Neural progenitor cell (in vitro differentiated cells): ENCODE measurements at places on chromosomes 1 and 21. TPM values are rescaled to one million over a fixed set of nuclear protein-coding genes. Genes with fewer than 3 reads are reported as not detected.

DNA sequence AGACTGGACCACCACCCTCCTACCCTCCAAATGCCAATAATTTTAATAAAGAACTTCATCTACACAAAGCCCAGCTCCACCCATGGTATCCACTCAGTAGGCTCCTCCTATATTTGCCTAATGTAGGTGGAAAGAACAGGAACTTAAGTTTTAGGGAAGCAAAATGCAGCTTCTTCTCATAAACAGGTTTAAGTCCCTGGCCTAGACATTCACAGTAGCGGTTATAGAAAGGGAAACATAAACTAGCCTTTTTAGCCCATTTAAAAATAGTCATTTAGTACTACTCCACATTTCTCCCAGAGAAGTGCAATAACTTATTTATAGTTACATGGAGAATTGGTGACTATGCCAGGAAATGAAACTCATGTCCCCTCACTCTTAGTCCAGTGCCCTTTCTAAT is 56.6 kb upstream of the CPLANE2 start:
- no peaks in the 10 kb centered on the region for H3K4me1 ChIP-seq
- no peaks in the 10 kb centered on the region for H3K36me3 ChIP-seq
- no peak overlapping the region for H3K4me3 ChIP-seq
- no peak overlapping the region for H3K27ac ChIP-seq

DNA sequence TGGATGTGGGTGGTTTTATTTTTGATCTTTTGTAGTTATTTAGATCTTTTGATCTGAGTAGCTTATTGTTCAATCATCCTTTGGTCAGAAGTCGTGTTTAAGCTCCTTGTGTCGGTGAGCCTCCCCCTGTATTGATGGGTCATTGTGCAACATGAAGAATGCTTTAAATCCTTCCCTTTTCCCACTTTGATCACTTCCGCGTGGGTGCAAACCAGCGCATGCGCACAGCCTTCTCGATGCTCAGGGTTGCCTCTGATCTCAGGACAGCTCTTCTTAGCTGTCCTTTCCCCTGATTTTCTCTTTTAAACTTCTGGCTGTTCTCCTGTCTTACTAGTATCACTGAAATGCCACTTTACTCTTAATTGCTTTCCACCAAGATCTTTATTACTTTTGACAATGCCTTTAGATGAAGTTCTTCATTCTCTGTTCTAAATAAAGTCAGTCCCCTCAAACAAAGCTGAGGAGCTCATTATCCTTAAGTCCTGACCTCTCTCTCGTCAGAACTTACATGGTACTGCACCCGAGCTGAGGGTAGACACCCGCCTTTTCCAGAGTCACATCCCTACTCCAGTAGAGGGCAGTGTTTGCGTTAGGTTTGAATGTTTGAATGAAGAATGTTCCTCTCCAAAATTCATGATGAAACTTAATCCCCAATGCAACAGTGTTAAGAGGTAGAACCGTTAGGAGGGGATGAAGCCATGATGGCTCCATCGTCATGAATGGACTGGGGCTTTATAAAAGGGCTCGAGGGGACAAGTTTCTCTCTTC is 547.9 kb upstream of the TMPRSS15 start:
- no peaks in the 10 kb centered on the region for H3K27me3 ChIP-seq
- H3K27ac ChIP-seq: no peak overlapping the region

DNA sequence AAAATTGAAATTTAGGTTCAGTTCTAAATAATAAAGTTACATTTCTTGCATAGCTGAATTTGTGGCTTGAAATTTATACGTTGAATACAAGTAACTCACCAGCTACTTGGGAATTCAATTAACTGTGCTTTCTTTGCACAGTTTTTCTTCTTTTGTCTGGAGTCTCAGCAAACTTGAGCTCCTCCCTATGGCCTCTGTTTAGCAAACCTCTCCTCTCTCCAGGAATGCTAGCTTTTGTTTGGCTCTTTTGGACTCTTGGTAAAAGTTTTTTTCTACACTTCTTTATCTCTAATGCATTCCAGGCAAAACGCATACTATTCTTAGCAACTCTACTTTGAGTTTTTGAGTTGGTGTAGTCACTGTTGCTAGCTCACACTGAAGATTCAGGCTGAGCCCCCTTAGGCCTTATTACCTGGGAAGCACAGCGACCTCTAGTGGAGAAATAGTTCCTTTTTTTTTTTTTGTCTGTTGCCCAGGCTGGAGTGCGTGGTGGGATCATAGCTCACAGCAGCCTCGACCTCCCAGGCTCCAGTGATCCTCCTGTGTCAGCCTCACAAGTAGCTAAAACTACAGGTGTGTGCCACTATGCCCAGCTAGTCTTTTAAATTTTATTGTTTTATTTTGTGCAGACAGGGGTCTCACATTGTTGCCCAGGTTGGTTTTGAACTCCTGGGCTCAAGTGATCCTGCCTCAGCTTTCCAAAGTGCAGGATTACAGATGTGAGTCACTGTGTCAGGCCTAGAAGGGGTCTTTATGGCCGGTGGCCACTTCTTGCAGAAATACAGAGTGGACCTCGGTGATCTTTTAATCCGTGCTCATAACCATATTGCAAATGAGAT is 61.7 kb downstream of the CASQ2 start:
- no peak overlapping the region for H3K4me3 ChIP-seq
- H3K36me3 ChIP-seq: no peaks in the 10 kb centered on the region
- DNase-seq: peak; percentile 83
- peaks cover 22% of the 10 kb centered on the region for H3K4me1 ChIP-seq
- H3K27ac ChIP-seq: peak overlapping the region; percentile 66

The OR2T29 gene
- not detected in 2 replicates for total RNA-seq

The IVNS1ABP gene
- total RNA-seq: 136 and 193 TPM in 2 replicates

- no peaks in the 10 kb centered on the region for H3K4me1 ChIP-seq
- H3K36me3 ChIP-seq: no peaks in the 10 kb centered on the region
- no peak for DNase-seq
- H3K27me3 ChIP-seq: no peaks in the 10 kb centered on the region
Observed at GRCh38 chr1:95982711-95983110, 738.9 kb upstream of the PTBP2 start.

GRCh38 chr1:232856541-232856940 is 51.3 kb downstream of the MAP10 start:
- H3K36me3 ChIP-seq: no peaks in the 10 kb centered on the region
- no peak overlapping the region for H3K27ac ChIP-seq
- peaks cover 3% of the 10 kb centered on the region for H3K4me1 ChIP-seq
- peaks cover 10% of the 10 kb centered on the region for H3K27me3 ChIP-seq
- H3K4me3 ChIP-seq: no peak overlapping the region
